SK-MEL-5 (cell line): ENCODE measurements at places on chromosomes 16 and 17. TPM values are rescaled to one million over a fixed set of nuclear protein-coding genes. Genes with fewer than 3 reads are reported as not detected.

GRCh38 chr16:81066681-81067080, 10.4 kb downstream of the C16orf46 start:
- no peak for DNase-seq

- DNase-seq = peak; percentile 57
These were observed 296.7 kb upstream of the IRX5 start for GRCh38 chr16:54633943-54634362.

- no peak for DNase-seq
These were observed 11.2 kb downstream of the MAP3K14 start for GRCh38 chr17:45305530-45306087.

- no peak for DNase-seq
These were observed 336.4 kb downstream of the SEC14L1 start for GRCh38 chr17:77476931-77477805.

DNA sequence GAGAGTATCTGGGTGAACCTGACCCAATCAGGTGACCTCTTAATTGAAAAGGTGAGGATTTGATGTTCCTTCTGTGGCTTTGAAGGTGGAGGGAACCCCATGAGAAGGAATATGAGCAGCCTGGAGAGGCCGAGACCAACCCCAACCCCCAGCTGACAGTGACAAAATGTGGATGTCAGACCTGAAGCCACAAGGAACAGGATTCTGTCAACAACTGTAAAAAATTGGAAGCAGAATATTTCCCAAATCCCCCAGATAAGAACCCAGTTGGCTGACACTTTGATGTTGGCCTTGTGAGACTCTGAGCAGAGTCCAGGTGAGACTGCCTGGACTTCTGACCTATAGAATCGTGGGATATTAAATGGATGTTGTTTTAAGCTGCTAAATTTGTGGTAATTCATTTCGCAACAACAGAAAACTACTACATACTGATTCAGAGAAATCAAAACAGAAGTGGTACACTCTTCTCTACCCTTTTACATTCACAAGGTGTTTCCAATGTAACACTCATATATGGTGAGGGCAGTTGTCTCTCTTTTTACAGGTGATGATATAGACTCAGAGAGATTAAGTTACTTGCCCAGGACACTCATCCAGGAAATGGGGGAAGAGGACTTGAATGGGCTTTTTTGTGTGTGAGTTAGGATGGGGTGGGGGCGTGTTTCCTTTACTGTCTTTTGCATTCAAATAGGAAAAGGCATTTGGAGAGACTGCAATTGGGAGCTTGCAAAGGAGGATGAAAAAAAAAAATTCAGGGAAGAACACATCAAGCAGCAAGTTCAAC, 29.8 kb upstream of the SALL1 start:
- DNase-seq = no peak

GRCh38 chr17:33261820-33262219, 31.3 kb downstream of the ASIC2 start:
- no peak for DNase-seq

KRT33B gene
- not detected in 2 replicates for total RNA-seq

DNA sequence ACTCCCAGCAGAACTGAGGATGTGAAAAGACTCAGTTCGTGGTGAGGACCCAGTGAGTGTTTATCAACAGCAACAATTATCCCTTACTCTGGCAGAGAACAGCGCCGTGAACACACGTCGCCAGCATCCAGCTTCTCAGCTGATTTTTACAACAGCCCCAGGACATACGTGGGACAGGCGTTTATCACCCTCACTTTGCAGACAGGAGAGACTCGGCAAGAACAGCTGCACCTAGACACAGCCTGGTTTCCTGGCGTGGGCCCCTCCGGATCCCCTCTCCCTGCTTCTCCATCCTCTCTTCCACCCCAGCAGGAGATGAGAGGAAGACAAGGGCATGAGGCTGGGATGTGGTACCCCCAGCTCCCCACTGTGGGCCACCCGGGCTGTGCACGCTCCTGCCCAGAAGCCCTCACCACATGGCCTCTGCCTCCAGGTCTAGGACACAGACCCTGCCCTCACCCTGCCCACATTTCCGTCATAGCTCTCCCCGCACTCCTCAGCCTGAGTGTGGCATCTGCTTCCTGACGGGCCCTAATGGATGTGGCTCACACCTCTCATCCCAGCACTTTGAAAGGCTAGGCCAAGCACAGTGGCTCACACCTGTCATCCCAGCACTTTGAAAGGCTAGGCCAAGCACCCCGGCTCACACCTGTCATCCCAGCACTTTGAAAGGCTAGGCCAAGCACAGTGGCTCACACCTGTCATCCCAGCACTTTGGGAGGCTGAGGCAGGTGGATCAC, 17.5 kb downstream of the ABR start:
- no peak for DNase-seq

GDPD3 gene
- total RNA-seq = 0.34 TPM in 1 of 2 replicates, not detected in the other

DNA sequence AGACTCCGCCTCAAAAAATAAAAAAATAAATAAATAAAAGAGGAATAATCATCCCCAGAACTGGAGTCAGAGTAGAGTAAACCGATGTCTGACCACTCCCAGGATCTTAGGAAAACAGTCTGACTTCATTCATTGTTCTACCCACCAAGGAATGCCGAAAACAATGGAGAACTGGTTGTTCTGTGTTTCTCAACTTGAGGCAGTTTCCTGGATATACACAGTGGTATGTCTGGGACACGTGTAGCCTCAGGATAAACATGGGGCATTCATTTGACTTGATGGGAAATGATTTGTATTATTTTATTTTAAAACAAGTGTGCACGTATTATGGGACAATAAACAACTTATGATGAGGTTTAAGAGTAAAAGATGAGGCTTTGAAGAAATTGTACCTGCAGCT, 32.8 kb upstream of the PAFAH1B1 start:
- no peak for DNase-seq

DNA sequence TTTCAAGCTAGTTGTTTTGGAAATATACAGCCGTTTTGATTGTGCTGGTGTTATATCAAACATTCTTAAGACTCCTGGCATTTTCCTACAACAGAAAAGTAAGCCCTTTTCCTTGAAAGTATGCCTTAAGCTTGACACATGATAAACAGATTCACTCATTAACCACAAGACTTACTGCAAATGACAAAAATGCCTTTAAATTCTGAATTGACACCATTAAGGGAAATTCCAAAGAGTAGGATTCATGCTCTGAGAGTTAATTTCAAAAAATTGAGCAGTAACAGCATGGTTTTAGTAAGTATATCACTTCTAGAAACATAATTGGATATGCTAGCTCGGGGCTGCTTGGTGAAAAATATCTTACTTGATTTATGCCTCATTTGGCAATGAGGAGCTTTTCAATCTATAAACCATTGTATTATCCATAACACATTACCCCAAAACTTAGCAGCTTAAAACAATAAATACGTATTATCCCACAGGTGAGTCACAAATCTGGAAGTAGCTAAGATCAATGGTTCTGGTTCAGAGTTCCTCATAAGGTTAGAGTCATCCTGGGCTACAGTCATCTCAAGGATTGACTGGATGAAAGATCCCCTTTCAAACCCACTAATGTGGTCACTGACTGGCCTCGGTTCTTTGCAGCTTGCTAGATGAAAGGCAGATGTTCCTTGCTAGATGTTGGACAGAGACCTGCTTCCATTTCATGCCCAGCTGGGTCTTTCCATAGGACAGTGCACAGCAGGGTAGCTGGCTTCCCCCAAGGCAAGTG, 8.2 kb upstream of the PHAF1 start:
- DNase-seq = no peak
